ENCODE measurements at places on chromosomes 3 and 15.
A peak's percentile ranks its signal among the peaks of the same experiment; 100 is the strongest.

- DNase-seq: no peak
Measured at GRCh38 chr15:101542306-101543025, 53.0 kb upstream of the PCSK6 start.

- peak; percentile 25 for DNase-seq
Measured at GRCh38 chr3:14352002-14352627, 50.3 kb upstream of the SLC6A6 start.

DNA sequence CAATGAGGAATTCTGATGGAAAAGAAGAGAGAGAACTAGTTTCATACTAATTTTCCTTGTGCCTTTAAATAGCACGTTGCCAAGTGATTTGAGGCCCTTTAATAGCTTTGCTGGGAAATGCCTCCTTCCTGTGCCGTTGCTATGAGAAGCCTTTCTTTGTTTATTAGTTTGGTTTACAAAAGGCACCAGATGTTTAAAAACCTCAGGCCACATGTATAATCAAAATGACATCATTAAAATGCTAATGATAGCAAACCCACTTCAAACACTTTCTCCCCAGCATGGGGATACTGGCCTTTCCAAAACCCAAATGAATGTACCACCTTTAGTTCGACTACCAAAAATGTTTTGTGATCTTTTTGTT is 50.0 kb upstream of the TBC1D23 start:
- DNase-seq: no peak

- DNase-seq: peak; percentile 74
Measured at GRCh38 chr3:32175607-32176197, 62.8 kb upstream of the CMTM8 start.

GRCh38 chr3:197890693-197891092 is 59.3 kb upstream of the RPL35A start:
- DNase-seq: no peak

GRCh38 chr3:71916747-71917369 is 131.9 kb upstream of the PROK2 start:
- no peak for DNase-seq

DNA sequence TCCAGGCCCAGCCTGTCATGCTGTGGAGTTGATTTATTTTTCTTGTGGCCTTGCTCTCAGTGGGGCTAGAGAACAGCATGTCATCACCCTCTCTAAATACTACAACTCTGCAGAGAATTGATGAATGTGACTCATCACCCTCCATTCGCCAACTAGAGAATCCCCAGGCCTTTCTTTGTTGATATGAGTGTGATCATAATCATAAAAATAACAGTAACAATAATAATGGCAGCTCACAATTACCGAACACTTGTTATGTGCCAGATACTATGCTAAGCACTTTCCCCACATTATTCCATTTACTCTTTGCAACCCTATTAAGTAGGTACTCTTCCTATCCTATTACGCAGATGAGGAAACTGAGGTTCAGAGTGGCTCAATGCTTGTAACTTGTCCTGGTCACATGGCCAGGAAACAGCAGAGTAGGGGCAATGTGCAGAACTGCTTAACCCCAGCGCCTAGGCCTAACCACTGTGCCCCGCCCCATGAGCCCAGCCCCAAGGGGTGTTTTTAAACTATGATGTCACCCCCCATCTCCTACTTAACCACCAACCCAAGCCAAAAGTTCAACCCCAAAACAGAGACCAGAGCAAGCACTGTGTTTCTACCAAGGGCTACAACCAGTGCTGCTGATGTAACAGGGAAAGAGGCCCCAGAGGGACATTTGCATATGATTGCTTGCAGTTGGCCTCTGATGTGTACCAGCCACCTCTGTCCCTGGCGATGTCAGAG is 104.5 kb downstream of the ADCY5 start:
- peak; percentile 51 for DNase-seq

- DNase-seq: no peak
Measured at GRCh38 chr15:22872936-22873701, 34.7 kb downstream of the NIPA2 start.

DNA sequence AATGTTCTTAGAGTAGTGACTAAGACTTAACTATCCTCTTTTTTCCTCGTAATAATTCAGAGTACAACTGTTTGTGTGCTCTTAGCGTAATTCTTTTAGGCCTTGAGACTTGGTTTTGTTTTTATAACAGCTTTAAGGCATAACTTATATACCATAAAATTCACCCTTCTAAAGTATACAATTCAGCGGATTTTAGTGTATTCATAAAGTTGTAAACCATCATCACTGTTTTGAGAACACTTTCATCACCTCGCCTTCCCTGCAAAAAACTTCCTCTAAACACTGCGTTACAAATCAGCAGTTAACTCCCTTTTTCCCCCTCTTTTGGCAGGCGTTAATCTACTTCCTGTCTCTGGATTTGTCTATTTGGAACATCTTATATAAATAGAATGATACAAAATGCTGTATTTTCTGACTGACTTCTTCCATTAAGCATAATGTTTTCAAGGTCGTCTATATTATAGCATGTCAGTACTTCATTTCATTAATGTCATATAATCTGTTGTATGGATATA is 18.7 kb downstream of the DNAJC13 start:
- no peak for DNase-seq

GRCh38 chr15:72962054-72962702 is 90.1 kb upstream of the NEO1 start:
- no peak for DNase-seq

DNA sequence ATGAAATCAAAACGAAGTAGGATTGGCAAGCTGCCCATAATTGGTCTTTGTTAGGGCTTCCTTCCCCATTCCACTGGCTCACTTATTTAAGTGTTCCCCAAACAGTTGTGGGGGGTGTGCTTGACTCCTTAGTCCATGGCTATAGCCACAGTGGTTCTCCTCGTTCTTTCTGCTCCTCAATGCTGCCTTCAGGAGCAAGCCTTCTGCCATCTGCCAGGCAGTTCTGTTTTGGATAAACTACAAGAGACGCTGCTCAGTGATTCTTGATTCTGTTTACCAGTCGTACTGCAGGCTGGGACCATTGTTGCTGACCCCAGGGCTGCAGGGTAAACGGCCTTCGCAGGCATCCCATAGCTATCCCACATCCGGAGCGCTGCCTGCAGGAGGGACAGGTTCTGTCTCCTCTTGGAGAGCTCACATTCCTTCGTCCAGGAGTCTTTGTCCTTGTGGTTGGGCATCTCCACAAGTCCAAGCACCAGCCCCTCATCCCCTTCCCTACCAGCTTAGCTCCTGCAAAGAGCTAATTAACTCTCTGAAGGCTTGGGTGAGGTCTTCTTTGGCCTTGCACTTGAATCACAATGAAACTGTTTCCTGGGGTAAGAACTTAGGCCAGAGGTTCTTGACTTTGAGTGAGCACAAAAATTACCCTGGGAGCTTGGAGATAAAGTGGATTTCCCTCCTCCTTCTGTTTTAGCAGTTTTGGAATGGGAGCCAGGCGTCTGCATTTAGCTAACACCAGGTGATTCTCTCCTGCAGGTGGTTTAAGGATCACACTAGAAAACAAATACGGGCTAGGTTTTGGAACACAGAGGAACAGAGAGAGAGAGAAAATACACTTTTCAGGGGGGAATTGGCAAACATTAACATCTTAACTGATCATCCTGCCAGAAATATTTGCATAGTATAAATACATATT is 114.9 kb downstream of the SV2B start:
- no peak for DNase-seq

DNA sequence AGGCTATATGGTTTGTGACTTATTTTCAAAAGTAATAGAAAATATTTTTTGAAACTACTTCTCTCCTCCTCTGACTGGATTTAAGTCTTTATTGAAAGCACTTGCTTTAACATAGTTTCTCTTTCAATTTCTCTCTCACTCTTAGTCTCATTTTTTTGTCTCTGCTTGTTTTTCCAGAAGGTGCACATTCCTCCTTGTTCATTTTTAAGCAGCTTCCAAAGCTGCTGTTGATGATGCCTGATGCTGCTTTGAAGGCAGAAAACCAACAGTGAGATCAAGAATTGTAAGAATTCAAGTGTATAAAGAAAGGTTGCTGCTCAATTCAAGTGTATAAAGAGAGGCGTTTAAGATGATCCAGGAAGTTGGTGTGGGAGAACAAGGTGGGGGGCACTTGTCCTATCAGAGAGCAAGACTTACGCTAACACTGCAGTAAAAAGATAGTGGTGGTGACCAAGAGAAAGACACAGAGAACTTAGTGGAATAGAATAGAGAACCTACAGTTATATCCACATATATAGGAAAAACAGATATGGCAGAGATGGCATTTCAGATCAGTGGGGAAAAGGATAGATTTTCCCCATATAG is 12.1 kb downstream of the NR2C2 start:
- DNase-seq: no peak
